ENCODE measurements at places on chromosomes 12 and 14. TPM values are rescaled to one million over a fixed set of nuclear protein-coding genes. Genes with fewer than 3 reads are reported as not detected.

GRCh38 chr14:89004166-89004565 lies 179.7 kb downstream of the TTC8 start:
- DNase-seq = no peak
- no peak overlapping the region for H3K4me3 ChIP-seq
- H3K27ac ChIP-seq = no peak overlapping the region
- no peaks in the 10 kb centered on the region for H3K27me3 ChIP-seq
- no peaks in the 10 kb centered on the region for H3K4me1 ChIP-seq

The CFAP251 gene
- 24.0 TPM for total RNA-seq

The ACSM4 gene
- not detected for total RNA-seq

DNA sequence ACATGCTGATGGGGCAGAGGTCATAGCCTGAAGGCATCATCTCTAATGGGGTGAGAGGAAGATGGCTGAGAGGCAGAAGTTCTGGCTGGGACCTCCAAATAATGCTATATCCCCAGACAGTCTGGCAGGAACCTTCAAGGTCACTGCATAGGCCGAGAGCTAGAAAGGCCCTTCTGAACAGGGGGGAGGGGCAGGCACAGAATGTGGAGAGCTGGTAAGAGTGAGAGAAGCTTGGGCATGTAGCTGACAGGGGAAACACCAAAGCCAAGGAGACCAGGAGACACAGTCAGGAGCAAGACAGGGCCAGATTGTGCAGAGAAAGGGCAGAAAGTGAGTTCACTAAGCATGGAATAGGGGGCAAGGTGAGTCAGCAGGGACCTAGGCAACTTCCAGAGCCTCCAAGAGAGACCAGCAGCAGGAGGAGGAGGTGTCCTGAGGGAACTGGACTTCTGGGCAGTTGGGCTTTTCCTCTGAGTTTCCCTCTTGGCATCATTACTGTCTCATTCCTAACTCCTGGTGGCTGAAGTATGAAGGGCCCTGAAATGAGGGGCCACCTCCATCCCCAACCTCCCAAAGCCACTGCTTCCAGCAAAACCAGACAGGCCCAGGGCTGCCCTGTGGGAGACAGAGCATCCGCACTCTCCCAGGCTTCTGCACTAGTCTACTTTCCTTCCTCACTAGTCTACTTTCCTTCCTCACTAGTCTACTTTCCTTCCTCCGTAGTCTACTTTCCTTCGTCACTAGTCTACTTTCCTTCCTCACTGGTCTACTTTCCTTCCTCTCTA lies 17.1 kb downstream of the ANO2 start:
- H3K4me3 ChIP-seq = no peak overlapping the region
- H3K27ac ChIP-seq = no peak overlapping the region
- H3K36me3 ChIP-seq = no peaks in the 10 kb centered on the region
- no peaks in the 10 kb centered on the region for H3K4me1 ChIP-seq

DNA sequence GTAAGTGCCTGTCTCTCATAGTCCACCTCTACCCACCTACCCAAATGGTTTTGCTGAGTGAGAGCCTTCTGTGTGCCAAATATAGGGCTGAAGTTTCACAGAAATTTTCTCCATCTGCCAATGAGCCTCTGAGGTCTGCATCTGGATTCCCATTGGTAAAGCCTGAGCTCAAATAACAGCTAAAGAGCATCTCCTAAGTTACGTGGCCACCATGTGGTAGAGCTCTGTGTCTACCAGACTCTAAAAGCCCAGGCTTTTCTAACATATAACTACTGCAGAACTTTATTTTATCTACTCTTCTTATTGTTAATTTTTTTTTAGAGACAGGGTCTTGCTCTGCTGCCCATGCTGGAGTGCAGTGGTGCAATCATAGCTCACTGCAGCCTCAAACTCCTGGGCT lies 16.0 kb downstream of the AMDHD1 start:
- H3K27me3 ChIP-seq = peaks cover 3% of the 10 kb centered on the region
- no peak overlapping the region for H3K4me3 ChIP-seq
- no peaks in the 10 kb centered on the region for H3K36me3 ChIP-seq
- H3K27ac ChIP-seq = no peak overlapping the region
- H3K4me1 ChIP-seq = no peaks in the 10 kb centered on the region

DNA sequence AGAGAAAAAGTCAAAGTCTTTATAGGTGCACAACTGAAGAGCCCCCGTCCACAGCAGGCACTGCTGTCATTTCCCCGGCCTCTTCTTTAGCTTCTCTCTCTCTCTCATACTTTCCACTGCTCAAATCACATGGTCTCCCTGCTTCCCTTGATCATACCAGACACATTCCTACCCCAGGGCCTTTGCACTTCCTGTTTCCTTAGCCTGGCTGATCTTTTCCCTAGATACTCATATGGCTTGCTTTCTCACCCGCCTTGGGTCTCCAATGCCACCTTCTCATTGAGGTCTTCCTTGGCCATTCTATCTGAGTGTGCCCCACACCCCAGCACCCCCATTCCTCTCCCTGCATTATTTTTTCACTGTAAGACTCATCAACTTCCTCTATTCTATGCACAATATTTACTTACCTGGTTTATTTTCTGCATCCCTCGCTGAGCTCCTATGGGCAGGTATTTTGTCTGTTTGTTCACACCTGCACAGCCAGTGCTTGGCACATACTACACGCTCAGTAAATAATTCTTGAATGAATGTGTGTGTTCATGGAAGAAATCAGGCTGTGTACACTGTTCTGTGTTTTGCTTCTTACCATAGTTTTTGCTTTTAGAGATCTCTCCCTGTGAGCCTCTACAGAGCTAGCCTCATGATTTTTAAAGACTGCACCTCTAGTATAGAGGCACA lies 31.9 kb downstream of the SERPINA1 start:
- H3K27me3 ChIP-seq = no peaks in the 10 kb centered on the region
- no peak overlapping the region for H3K27ac ChIP-seq
- no peak overlapping the region for H3K4me3 ChIP-seq
- DNase-seq = no peak

GRCh38 chr12:132046561-132046960 lies 96.8 kb downstream of the EP400 start:
- H3K27me3 ChIP-seq = no peaks in the 10 kb centered on the region
- no peak overlapping the region for H3K4me3 ChIP-seq
- no peak overlapping the region for H3K27ac ChIP-seq
- H3K4me1 ChIP-seq = no peaks in the 10 kb centered on the region
- no peak for DNase-seq

- H3K27me3 ChIP-seq = no peaks in the 10 kb centered on the region
- DNase-seq = no peak
- no peaks in the 10 kb centered on the region for H3K36me3 ChIP-seq
- H3K27ac ChIP-seq = no peak overlapping the region
- H3K4me3 ChIP-seq = no peak overlapping the region
- H3K4me1 ChIP-seq = no peaks in the 10 kb centered on the region
These were observed 84.8 kb downstream of the RBM19 start for GRCh38 chr12:113880988-113881962.

The TMEM132C gene
- total RNA-seq = 1.1 TPM

GRCh38 chr12:116926283-116927243 lies 15.8 kb downstream of the FBXW8 start:
- H3K27ac ChIP-seq = no peak overlapping the region
- no peak for DNase-seq
- H3K4me1 ChIP-seq = no peaks in the 10 kb centered on the region
- no peak overlapping the region for H3K4me3 ChIP-seq
- H3K27me3 ChIP-seq = no peaks in the 10 kb centered on the region
- H3K36me3 ChIP-seq = peaks cover 12% of the 10 kb centered on the region

GRCh38 chr12:53854701-53855316 lies 83.8 kb upstream of the HOXC13 start:
- H3K27me3 ChIP-seq = peaks cover 2% of the 10 kb centered on the region
- no peaks in the 10 kb centered on the region for H3K4me1 ChIP-seq
- no peak overlapping the region for H3K4me3 ChIP-seq
- DNase-seq = no peak
- H3K27ac ChIP-seq = no peak overlapping the region

The DBX2 gene
- total RNA-seq = not detected

Measured in lung (tissue), 17 donors.